ENCODE measurements at places on chromosomes 2 and 18. TPM values are rescaled to one million over a fixed set of nuclear protein-coding genes. Genes with fewer than 3 reads are reported as not detected.

SLC9A2 gene
- total RNA-seq = not detected

TMEM163 gene
- 0.10 TPM for total RNA-seq

SLC14A1 gene
- 2.5 TPM for total RNA-seq

KIF5C gene
- total RNA-seq = 24.3 TPM

IL1RL2 gene
- 0.06 TPM for total RNA-seq
